ENCODE measurements at places on chromosomes 1 and 21.
A peak's percentile ranks its signal among the peaks of the same experiment; 100 is the strongest.

DNA sequence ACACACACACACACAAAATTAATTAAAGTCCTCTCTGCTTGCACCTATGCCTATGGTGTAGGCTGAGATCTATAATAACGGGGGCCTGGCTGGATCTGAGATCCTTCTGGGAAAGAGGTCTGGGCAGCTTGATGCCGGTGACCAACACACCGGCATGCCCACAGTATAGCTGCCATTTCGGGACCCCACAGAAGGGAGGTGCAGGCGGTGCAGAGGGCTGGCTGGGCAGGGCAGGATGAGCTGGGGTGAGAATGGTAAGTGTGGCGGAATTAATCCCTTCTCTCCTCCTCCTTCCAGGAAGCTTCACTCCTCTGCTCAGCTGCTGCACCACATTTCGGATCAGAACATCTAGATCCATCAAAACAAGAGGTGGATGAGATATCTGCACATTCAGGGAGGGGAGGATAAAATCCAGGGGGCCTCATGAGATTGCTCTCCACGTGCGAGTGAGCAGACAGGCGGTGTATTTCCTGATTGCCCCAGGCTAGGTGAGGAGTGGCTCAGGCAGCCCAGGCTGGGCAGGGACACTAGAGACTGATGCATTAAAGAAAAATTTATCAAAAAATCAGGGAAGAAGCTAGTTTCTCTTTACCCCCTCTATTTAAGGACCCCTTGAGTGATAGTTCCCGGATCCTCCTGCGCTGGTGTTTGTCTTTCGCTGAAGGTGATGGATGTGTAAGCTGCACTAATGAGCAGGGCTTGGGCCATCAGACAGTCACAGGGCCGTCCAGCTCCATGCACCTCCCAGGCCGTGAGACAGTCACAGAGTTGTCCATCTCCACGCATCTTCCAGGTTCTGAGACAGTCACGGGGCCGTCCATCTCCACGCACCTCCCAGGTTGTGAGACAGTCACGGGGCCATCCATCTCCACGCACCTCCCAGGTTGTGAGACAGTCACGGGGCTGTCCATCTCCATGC lies 449.9 kb downstream of the PTPRU start:
- no peak for DNase-seq

GRCh38 chr21:44737706-44738354 lies 26.5 kb upstream of the TSPEAR start:
- no peak for DNase-seq

DNA sequence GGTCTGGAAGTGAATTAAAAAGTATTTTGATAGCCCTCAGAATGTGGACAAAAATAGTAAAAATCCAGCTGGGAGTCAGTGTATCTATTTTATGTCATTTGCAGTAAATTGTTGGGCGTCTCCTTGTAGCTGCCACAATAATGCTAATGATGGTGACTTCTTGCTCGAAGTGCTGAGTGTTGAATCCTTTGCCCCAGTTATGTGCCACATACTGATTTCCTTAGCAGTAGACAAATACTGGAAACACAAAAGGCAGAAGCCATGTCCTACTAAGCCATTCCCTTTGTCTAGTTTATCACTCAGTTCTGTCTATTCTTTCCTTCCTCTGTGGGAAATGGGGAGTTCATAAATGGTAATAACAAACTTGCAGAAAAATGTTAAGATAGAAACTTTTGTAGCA lies 70.7 kb upstream of the CXADR start:
- no peak for DNase-seq

- peak; percentile 22 for DNase-seq
Observed at GRCh38 chr1:205791568-205792180, 16.4 kb upstream of the RAB29 start.

DNA sequence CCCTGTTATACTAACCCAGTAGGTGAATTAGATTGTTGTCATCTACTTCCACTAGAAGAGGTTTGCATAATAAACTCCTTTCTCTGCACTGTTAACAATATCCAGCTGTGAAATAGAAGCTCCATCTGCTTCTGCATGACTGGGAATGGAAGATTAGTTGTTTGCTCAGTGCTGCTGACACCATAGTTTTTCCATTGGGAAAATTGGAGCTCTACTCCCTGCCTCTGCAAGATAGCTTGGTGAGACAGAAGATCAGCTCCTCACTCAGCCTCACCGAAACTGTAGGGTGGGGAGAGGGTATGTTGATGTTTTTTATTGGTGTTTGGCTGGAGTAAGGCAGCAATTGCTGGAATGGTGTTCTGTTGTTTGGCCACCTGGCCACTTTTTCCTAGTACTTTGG lies 331.6 kb upstream of the ADAMTS5 start:
- no peak for DNase-seq

GRCh38 chr1:37974567-37974966 lies 15.3 kb downstream of the SF3A3 start:
- no peak for DNase-seq

DNA sequence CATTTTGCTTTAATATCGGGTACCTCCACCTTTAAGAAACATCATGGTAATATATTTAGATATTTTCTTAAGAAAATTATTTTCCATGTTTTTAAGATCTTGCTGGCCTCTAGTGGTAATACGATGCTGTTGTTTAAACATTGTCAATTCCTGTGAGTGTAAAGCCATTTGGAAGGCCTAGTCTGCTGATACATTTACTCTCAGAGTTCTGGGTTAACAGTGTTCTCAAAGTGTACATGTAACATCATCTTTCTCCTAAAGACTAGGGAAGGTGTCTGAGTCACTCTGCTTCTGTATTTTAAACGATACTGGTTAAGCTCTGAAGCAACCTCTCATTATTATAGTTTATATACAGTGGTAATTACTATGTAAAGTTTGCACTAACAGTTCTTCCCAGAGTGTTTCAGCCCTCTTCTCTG lies 189.1 kb downstream of the RASAL2 start:
- DNase-seq = no peak

DNA sequence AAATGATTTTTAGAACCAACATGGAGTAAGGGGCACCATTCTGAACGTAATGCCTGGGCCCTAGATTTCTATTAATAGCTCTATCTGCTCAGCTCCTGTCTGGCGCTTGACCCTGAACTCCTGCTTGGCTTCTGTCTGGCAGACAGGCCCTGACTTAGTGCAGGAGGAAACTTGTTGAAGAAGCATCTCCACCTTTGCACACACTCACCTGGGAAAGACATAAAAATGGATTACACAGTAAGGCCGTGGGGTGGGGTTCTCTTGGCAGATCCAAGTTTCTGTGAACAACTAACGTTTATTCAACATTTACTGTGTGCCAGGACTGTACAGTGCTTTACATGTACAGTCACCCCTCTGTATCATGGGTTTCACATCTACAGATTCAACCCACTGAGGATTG lies 62.1 kb upstream of the CNIH3 start:
- DNase-seq = no peak

DNA sequence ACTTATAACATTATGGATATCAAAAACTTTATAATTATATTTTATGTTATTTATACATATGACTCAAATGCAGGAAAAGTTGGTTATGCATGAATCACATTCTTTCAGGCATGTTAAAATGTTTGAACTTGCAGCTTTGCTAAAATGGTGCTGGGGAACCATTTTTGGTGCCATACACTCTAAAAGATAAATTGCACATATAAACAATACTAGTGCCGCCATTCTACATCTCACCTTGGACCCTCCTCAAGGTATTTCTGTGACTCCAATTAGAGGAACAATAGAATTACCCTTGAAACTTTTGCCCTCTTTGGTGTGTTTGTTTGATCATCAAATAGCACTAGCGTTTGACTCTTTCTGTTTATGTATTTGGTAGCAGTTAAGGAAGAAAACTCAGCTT lies 997 bp downstream of the PRKACB start:
- no peak for DNase-seq

DNA sequence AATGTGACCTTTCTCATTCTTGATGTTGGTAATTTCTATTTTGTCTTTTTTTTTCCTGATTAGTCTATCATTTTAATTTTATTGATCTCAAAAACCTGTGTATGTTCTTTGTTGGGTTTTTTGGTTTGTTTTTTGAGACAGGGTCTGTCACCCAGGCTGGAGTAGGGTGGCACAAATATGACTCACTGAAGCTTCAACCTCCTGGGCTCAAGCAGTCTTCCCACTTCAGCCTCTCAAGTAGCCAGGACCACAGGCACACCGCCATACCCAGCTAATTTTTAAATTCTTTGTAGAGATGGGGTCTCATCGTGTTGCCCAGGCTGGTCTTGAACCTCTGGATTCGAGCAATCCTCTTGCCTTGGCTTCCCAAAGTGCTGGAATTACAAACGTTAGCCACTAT lies 145.2 kb downstream of the PIK3R3 start:
- DNase-seq = no peak

DNA sequence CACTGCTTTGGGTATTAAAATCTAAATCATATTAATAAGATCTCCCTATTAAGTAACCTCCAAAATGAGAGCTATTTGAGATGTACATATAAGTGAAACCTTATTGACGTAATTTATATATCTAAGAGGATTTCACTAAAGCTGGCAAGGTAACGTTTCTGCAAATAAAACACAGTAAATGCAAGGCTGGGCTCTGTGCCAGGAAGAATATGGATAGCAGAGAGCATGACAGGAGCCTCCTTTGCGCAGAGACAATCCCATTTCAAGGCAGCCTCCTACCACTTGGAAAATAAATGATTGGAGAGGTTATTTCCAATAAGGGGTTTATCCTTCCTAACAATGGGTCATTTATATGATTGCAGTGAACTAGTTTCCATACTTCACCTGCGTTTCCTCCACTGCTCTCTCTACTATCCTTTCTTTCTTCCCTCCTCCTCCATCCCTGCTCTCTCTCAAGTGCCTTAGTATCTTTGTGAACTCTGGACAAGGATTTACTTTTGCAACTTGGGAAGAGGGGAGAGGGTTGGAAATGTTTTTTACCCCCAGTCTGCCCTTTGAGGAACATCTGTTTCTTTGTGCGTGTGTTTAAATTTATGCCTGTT lies 3.0 kb upstream of the NFIA start:
- DNase-seq = no peak

GRCh38 chr1:197470330-197470729 lies 202.3 kb downstream of the CRB1 start:
- no peak for DNase-seq

DNA sequence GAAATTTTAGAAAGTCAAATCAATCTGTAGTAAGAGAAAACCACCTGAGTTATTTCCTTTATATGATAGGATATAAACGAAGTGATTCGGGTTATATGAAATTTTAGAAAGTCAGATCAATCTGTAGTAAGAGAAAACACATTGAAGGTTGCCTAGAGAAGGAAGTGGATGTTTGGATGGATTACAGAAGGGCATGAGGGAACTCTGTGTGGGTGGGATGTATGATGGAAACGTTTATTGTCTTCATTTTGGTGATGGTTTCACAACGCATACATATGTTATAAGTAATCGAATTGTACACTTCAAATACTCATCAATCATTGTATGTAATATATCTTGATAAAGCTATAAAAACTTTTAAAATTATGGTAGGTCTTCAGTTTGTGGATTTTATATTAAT lies 5.1 kb downstream of the CR1 start:
- no peak for DNase-seq

DNA sequence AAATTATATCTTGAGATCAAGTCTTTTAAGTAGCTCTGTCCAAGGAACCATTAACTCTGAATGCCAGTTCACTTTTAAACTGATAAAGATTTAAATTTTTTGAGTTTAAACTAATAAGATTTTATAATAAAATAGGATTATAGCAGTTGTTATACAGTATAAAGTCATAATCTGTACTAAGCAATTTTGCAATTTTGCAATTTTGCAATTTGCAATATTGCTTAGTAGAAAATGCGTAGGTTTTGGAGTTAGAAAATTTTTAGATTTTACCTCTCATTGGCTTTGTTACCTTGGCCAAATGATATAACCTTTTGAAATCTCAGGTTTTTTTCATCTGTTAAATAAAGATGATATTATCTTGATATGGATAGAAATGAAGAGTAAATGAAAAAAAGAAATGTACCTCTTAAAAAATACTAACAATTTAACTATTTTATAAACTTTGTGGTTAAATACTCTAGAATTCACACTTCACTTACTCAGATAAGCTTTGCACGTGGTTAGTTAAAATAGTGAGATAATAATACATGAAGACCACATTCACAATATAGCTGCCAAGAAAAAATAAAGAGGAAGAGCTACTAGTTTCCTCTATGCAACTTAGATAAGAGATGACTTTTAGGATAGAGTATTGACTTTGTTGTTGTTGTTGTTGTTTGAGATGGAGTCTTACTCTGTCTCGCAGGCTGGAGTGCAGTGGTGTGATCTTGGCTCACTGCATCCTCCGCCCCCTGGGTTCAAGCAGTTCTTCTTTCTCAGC lies 13.9 kb downstream of the CCDC18 start:
- no peak for DNase-seq

DNA sequence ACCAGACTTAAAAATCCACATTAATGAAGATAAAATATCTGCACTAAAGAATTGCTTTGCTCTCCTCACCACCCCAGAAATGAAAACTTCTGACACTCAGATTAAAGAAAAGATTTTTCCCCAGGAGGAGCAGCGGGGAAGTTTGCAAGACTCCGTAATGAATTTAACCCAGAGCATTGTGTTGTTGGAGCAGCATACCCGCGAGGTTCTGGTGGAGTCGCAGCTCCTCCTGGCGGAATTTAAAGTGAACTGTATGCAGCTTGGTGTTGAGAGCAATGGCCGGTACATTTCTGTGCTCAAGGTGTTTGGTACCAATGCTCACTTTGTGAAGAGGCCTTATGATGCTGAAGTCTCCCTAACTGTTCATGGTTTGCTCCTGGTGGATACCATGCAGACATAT lies 46.4 kb downstream of the VPS13D start:
- DNase-seq = no peak

DNA sequence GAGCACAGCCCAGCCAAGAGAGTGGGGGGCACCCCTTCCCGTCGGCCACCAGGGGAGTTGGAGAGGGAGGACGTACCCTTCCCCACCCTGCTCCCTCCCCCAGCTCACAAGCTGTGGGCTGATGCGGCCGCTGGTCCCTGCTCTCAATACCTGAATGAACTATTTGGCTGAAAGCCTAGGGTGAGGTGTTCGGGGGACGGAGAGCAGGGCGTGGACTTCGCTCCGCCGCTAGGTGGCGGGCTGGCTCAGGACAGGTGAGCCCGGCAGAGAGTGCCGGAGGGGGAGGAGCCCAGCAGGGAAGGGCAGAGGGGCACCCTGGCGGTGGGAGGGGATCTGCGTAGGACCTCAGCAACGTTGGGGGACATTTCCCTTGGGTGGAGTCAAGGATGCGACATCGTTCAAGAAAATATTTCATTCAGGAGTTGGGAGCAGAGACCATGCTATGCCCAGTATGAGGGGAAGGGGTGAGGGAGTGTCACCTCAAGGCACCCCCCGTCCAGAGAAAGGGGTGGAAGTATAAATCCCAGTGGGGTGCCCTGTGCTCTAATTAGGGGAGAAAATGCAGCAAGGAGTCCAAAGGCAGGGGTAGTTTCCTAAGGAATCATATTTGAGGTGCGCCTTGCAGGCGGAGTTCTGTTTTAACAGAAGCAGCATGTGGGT lies 12.0 kb upstream of the RHBG start:
- DNase-seq = peak; percentile 30

- no peak for DNase-seq
Observed at GRCh38 chr1:219276049-219276738, 102.5 kb downstream of the LYPLAL1 start.

- DNase-seq = no peak
Observed at GRCh38 chr1:172931761-172932160, 119.0 kb downstream of the TNFSF18 start.

GRCh38 chr21:24436236-24436635 lies 1171.0 kb downstream of the MRPL39 start:
- no peak for DNase-seq

GRCh38 chr1:47813970-47814369 lies 183.2 kb downstream of the TRABD2B start:
- DNase-seq = no peak
